ENCODE measurements at places on chromosomes 7 and 10.
A peak's percentile ranks its signal among the peaks of the same experiment; 100 is the strongest.

DNA sequence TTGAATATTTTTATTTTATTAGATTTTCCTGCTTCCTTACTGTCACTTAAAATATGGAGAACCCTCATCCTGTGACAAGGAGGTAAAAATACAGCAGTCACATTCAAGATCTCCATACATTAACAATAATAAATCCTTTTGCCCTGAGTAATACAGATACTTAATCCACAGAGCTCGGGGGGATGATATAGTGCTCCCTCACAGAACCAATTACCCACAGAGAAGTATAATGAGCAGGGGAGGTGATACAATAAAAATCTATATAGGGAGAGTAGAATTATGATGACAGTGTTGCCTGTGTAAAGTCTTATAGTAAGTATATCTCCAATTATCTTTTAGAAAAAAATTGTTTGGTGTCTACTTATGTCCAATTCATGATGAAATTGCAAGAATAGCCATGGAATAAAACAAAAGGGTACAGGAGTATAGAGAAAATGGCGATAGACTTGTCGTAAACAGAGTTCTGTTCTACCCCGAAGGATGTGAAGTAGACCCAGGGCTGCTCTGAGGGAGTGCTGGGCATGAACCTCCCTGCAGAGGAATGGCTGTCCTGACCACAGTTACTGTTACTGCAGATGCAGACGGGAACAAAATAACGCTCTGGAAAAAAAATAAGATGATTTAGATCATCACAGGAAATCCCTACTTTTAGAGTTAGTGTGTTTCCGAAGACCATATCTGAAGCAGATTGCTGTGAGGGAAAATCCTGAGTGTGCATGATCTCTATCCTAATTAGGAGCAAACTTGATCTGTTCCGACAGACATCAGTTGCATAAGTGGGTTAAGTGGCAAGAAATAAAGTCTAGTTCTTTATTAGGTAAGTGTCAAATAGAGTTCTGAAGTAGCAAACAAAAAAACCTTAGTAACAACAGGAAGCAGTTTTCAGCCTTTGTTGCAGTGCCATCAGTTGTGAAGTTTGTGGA lies 123.7 kb downstream of the KAT6B start:
- DNase-seq, result no peak

GRCh38 chr7:91127959-91128358 lies 136.3 kb upstream of the FZD1 start:
- no peak for DNase-seq

- DNase-seq, result peak; percentile 20
Measured at GRCh38 chr7:134315679-134316538, 821 bp downstream of the SLC35B4 start.

DNA sequence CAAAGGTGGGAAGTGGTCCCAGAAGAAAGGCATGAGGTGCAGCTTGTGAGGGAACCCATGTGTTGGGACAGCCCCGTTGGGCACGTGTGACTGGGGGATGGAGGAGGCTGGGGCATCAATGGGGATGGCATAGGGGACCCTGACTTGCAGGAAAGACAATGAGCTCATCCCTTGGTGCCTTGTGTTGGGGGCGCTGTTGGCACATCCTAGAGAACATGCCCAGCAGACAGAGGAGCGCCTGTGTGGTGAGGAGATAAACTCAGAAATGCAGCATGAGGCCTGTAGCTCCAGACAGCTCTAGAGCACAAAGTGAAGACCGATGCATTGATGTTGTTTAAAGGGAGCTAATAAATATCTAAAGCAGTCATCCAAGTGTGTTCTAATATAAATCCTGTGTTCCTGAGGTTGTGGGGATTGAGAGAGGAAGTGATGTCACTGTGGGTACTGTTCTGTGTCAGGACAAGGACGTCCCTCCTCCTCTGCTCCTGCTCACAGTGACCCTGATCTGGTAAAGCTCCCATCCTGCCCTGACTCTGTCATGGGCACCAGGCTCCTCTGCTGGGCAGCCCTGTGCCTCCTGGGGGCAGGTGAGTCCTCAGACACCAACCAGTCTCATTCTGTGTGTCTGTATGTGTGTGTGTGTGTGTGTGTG lies 126.1 kb upstream of the PRSS58 start:
- peak; percentile 59 for DNase-seq

- DNase-seq, result no peak
Measured at GRCh38 chr10:90858461-90858968, 676 bp upstream of the HTR7 start.

DNA sequence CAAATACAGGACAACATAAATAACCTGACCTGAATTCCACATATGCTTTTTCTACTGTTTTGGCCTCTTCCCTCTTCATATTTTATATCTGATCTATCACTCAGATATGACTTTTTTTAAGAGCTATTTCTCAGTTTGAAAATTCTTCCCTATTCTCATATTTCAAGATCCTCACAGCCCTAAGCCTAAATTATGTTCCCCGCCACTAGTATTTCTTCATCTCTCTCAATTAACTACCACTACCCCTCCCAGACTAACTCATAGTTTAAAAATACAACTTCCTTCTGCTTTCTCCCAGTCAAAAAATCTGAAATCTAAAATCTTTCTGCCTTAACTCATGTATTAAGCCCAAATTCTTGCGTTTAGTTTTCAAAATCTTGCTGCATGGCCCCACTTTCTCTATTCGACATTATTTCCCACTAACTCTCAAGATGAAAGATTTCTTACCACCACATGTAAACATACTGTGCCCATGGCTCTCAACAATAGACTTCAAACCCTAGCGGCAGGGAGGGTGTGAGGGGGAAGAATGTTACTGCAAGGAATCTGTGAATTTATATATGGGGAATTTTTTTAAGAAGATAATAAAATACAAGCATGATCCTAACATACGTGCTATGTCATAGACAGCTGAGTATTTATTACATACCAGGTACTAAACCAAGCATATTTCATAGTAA lies 64.6 kb downstream of the TFEC start:
- peak; percentile 35 for DNase-seq

- DNase-seq, result no peak
Measured at GRCh38 chr7:121205777-121206176, 123.0 kb upstream of the WNT16 start.

GRCh38 chr10:57102236-57102635 lies 741.2 kb upstream of the ZWINT start:
- no peak for DNase-seq

DNA sequence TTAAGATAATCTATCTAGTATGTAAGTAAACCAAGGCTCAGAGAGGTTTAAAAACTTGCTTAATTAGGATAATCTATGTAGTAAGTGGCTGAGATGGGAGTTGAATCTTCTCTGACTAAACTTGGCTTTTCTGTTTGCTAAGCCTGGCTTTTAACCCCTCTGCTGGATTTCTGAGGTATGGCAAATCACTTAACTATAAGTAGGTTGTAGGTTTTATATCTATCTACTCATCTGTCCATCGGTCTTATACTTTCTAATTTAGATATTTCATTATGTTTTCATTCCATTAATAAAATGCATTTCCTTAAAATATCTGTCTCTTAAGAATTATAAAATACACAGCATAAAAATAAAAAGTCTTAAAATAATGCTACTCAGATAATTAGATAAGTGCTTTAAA lies 59.4 kb downstream of the ST7 start:
- peak; percentile 61 for DNase-seq

DNA sequence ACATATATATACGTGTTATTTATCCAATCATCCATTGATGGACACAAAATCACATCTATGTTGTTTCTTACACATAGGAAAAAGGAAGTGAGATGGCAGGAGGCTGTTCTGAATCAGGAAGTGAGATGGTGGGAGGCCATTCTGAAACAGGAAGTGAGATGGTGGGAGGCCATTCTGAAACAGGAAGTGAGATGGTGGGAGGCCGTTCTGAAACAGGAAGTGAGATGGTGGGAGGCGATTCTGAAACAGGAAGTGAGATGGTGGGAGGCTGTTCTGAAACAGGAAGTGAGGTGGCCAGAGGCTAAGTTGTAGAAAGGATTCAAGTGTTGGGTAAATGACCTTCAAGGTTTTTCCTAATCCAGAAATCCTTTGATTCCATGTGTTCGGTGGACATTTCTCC lies 921.5 kb downstream of the TYW1 start:
- peak; percentile 58 for DNase-seq
